ENCODE measurements at places on chromosomes 16 and 17.

DNA sequence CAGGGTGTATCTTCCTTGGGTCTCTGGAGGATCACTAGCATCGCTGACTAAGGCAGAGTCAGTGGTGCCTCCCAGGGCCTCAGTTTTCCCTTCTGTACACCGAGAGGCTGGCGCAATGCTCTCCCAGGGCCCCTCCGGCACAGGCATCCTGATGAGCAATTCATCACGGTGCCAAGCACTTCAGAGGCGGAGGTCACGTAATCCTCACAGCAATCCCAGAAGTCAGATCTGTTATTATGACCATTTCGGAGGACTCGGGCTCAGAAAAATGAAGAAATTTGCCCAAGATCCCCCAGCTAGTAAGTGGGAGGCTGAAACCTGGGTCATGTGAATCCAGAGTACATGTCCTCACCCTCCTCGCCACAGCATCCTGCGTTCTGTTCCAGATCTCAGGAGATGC is 46.5 kb downstream of the AIPL1 start:
- DNase-seq: no peak

GRCh38 chr17:7196651-7197401 is 17.7 kb upstream of the ASGR1 start:
- no peak for DNase-seq

GRCh38 chr17:45296003-45296832 is 20.6 kb downstream of the MAP3K14 start:
- no peak for DNase-seq

- no peak for DNase-seq
These were observed 162.5 kb downstream of the PRKCA start for GRCh38 chr17:66464921-66465320.

- no peak for DNase-seq
These were observed 17.2 kb downstream of the SLC26A11 start for GRCh38 chr17:80237386-80237785.

DNA sequence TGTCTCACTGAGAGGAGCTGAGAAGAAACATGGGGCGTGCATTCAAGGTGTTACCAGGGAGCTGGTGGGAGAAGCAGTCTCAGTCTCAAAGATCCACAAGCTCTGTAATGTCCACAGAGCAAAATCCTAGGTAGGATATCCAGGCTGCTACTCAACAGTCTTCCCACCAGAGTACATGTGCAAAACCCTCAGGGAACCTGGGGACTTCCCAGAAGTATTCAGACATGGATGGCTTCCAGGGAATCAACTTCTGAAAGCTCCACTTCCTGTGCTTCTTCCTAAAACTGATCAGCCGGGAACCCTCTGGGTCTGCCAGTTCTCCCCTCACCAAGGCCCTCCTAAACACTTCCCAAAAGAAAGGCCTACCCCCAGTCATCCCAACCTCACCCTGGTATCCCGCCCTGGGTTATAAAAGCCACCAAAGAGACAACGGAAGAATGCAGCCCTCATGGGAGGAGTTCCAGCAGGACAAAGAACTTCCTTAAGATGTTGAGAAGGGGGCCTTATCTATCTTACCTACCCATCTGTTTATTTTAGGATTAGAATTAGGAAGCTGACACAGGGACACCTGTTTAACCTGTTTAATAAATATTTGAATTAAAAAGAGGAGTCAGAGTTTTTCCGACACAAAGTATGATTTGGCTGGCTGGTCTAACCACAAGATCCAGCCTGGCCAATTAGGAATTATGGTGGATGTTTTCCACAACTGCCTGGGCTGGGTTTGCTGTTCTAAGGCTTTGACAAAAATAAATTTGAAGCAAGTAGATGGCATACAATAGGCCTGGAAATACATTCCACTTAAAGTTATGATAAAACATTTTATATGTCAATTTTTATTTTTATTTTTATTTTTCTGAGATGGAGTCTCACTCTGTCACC is 37.0 kb downstream of the CUEDC1 start:
- no peak for DNase-seq

- peak; percentile 88 for DNase-seq
These were observed 33.7 kb upstream of the RPH3AL start for GRCh38 chr17:386141-386876.

All from 8988T (cell line).